GM13977 (cell line): ENCODE measurements at places on chromosomes 12 and 14.

DNA sequence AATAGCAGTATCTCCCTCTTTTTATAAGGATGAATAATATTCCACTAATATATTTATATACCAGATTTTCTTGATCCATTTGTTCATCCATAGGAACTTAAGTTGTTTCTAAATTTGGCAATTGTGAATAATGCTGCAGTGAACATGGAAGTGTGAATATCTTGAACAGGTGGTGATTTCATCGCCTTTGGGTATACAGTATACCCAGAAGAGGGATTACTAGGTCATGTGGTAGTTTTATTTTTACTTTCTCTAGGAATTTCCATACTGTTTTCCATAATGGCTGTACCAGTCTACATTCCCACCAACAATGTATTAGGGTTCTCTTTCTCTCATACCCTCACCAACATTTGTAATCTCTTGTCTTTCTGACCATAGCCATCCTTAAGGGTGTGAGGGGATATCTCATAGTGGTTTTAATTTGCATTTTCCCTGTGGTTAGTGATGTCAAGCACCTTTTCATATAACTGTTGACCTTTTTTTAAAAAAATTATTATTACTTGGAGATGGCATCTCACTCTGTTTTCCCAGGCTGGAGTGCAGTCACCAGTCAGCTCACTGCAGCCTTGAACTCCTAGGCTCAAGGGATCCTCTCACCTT is 20.5 kb downstream of the PPHLN1 start:
- no peak for DNase-seq

GRCh38 chr12:38053655-38054464 is 262.7 kb upstream of the ALG10B start:
- DNase-seq: peak; percentile 3

- DNase-seq: no peak
These were observed 65.9 kb downstream of the RFX4 start for GRCh38 chr12:106648736-106649135.

- no peak for DNase-seq
These were observed 132.6 kb upstream of the MAP1LC3B2 start for GRCh38 chr12:116426391-116427136.

DNA sequence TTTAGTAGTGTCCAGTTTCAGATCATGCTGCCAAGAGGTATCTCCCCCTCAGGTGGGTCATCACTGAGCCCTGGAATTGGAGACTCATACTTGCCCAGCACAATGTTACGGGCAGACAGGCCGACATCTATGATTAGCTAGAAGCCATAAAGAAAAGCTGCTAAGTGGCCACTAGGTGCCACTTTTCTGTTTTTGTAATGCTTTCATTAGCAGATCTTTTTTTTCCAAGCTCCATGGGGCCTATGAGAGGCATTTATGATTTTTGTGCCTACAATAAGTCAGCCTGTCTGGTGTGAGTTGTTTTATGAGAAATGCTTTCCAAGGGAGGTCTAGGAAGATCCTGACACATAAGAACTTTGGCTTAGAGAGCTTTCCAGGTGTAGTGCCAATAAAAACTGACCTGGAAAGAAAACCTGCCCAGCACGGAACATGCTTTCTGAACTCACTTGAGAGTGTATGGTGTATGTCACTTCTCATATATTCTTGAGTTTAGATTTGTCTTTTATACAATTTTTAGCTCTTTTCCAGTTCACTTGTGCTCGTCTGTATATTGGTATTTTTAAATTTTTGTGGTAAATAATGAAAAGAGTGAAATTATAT is 21.8 kb upstream of the SMCO2 start:
- DNase-seq: no peak

- no peak for DNase-seq
These were observed 483.2 kb downstream of the APAF1 start for GRCh38 chr12:99128246-99128802.

- no peak for DNase-seq
These were observed 156.0 kb downstream of the EPS8 start for GRCh38 chr12:15633201-15633600.

DNA sequence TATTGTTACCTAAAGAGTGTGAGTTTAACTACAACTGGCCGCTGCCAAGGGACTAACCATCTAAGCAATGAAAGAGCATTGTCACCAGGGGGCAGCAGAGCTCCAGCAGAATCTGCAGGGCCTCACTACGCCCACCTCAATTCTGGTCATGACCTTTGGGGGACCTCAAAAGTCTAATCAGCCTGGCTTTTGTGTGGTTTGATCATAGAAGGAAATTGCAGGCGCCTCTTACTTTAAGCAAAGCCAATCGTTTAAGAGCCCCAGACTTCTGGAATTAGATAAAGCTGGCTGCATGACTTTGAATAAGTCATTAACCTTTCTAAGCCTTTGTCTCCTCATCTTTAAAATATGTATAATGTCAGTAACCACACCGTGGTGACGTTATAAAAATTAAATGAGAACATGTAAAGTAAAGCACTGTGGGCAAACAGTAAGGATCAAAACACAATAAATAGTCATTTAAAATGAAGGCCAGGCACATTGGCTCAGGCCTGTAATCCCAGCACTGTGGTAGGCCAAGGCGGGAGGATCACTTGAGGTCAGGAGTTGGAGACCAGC is 58.6 kb downstream of the TBX3 start:
- peak; percentile 50 for DNase-seq

DNA sequence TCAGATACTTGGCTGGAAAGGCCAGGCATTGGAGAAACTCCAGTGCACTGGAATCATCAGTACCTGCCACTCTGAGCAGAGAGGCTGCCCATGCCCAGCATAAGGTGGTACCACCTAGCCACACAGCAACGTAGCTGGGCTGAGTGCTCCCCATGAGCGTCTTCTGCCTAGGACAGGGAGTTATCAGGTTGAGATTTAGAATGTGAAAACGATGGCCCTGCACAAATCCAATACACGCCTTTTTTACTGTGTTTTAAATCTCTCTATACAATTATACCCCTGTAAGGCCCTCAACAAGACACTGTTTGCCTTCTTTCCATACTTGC is 66.7 kb upstream of the PTGR2 start:
- DNase-seq: no peak

DNA sequence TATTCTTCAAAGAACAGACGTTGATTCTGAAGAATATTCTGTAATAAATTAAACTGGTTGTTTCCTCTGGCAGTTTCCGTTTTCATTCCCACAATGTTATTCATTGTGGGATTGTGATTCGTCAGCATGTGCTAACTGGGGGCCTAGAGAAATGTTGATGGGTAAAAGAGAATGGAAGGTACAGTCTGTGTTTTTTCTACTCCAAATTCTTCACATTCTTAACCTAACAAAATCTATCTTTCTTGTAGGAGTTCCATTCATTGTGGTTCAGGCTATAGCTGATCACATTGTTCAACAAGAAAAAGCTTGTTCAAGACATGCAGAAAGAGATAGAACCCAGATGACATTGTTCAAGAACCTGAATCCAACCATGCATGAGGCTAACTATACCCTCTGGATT is 5.9 kb downstream of the CD163 start:
- no peak for DNase-seq

GRCh38 chr14:33491112-33491511 is 459.8 kb downstream of the EGLN3 start:
- DNase-seq: no peak

DNA sequence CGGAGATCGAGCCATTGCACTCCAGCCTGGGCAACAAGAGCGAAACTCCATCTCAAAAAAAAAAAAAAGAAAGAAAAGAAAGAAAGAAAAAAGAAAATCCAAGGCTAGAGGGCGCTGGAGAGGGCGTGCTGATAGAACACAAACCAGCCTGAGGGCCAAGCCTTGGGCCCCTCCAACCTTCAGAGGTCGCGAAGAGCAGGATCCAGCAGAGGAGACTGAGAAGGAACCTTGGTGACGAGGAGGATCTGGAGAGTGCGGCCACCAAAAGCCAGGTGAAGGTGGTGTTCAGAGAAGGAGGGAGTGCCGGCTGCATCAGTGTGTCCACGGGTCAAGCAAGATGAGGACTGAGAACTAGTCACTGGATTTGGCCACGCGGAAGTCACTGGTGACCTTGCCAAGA is 4.1 kb upstream of the DYNC1H1 start:
- DNase-seq: no peak

DNA sequence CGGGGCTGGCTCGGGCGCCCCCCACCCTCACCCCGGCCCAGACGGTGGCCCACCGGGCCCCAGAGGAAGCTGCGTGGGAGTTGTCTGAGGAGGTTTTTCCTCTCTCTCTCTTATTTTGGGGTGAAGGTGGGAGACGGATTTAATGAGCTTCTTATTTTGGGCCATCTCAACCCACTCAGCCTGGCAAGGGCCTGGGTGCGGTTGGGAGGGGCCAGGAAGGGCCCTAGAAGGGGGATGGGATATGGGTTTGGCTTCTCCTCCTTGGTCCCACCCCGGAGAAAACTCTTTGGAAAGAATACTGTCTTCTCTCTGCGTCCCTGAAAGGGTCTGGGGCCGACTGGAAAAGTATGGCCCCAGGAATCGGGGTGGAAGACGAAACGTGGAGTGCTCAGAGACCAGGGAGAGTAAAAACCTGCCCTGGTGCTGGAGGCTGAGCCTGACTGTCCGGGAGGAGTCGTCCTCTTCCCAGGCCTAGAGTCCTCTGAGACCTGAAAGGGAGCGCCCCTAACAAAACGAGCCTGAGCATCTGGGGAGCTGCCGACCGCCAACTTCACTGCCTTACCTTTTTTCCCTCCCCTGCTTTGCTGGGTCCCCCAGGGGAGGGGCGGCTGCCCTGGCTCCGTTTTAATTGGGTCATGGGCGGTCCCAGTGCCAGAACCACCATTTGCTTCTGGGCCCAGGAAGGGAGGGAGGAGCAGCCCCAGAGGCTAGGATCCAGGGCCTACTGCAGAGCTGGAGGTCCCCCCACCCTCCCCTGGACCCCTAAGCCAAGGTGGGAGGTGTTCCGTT is 1.6 kb downstream of the MMP14 start:
- peak; percentile 34 for DNase-seq

DNA sequence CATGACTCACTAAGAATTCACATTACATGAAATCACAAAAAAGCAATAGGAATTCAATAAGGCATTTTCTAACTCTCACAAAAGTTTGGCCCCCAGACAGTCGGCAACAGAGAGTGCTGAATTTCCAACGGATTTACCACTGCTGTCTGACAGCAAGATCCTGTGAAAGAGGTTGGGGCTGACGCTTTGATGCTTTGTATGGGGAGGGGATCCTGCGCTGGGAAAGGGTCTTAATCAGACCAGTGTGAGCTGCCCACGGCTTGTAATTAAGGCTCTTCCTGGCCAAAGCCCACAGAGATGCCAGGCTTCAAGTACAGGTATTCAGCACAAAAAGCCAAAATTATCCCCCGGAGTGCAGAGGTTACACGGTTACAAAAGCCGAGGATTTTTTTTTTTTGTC is 66.8 kb upstream of the TMCC3 start:
- DNase-seq: no peak

DNA sequence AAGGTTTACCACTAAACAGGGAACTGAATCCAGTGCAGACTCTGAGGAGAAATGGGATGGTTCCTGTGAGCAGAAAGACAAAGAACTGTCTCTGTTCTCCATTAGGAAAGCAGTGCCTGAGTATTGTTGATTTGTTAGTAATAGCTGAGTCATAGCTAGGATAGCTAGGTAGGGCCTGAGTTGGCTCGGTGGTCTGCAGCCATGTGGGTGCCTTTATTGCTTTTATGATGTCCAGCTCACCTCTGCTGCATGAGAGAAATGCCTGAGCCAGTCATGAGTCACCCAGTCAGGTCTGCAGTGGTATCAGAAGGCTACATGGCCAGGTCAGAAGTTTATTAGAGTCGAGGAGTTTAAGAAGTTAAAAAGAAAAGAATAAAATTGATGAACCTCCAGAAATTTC is 24.2 kb downstream of the TRHDE start:
- DNase-seq: no peak
